ENCODE measurements at places on chromosomes 3 and 15.

DNA sequence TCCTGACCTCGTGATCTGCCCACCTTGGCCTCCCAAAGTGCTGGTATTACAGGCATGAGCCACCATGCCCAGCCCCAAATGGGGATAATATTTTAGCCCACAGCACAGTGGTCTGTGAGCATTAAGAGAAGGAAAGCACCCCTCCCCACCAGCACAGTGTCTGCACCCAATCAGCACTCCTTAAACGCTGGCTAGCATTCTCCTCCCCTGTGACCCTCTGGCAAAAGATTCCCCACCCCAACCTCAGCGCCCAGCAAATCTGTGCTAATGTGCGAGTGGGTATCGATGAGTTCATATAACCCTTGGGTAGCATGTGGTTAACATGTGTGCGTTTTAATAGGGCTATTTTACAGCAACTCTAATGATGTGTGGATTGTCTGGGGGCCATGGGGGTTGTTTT, 18.3 kb upstream of the EPHB3 start:
- no peak for DNase-seq

DNA sequence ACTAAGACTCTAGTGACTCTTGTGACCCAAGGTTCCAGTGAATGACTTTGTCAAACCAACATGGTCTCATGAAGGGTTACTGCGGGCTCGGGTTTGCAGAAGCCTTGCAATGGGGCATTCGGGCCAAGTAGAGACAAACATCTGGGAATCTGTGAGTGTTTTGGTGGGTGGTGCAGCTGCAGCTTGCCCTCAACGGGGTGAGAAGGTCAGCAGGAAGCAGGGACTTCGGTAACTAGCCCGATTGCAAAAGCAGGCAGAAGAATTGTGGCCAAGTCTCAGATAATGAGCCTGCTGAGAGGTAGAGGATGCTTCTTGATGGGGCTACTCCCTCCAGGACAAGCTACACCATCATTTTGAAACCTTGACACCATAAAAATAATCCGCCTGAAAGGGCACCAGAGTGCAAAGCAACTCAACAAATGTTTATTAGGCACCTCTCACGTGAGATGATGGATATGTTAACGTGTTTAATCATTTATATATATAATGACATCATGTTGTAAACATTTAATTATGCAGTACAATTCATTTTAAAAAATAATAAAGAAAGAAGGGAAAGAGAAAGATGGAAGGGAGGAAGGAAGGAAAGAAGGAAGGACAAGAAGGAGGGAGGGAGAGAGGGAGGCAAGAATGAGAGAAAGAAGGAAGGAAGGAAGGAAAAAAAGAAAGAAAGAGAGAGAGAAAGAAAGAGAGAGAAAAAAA, 263.9 kb upstream of the IGF1R start:
- no peak for DNase-seq

GRCh38 chr3:76700323-76700722, 339.6 kb upstream of the ROBO2 start:
- no peak for DNase-seq

- DNase-seq: no peak
Measured at GRCh38 chr3:12560505-12561190, 3.8 kb downstream of the MKRN2 start.

All from activated effector memory CD4-positive, alpha-beta T cell treated with Interleukin-2 at 50 U/mL for 16 hours (primary cell).